Glomerular endothelial cell (primary cell): ENCODE measurements at places on chromosomes 16 and 17.

GRCh38 chr17:32820440-32820839, 56.5 kb downstream of the MYO1D start:
- no peak for DNase-seq

GRCh38 chr16:51763072-51763661, 612.1 kb upstream of the SALL1 start:
- no peak for DNase-seq

- no peak for DNase-seq
Observed at GRCh38 chr17:77579682-77580081, 378.8 kb upstream of the TNRC6C start.

- no peak for DNase-seq
Observed at GRCh38 chr16:21593530-21594289, 5.7 kb upstream of the METTL9 start.

DNA sequence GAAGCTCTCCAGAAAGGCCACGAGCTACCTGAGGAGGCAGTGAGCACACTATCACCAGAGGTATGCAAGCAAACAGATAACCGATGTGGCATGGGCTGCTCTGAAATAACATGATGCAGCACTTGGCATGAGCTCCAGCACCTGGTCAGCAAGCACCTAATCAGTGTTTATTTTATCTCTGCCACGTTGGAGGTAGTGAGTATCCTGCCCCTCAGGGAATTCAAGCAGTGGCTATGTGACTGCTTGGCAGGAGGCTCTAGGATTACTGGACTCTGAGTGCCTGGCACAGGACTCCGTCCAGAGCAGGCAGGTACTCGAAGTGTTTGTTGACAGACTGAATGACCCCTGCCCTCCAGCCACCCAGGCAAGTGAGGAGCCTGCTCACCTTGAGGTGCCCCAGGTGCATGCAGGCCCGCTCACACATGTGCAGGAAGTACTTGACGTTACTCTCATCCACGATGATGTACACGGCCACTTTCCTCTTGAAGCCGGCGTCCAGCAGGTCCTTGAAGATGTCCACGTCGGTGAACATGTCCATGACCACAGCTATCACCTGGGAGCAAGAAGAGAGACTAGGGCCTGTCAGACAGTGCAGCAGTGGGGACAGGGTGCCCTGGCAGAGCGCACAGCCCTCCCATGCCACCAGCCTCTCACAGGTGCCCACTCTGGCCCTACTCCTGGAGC, 16.6 kb downstream of the FAM83G start:
- DNase-seq = no peak

GRCh38 chr17:51803161-51803560, 355.4 kb downstream of the CA10 start:
- DNase-seq = no peak

- DNase-seq = no peak
Observed at GRCh38 chr16:30473231-30474073, 910 bp downstream of the ITGAL start.

DNA sequence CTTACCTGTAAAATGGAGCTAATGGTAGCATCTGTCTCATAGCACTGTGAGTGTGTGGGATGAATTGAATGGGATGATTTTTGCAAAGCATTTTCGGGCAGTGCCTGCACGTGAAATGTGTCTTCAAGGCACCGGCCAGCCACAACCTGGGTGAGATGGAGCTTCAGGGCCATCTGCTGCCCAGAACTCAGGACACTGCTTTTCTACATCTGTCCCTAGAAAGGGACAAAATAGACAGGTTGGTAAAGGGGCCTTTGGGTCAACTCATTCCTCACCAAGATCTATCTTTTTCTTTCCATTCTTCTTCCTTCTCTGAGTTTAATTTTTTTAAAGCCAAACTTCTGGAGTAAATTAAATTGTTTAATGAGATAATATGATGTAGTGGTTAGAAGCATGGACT, 106.5 kb downstream of the UTP18 start:
- no peak for DNase-seq

DNA sequence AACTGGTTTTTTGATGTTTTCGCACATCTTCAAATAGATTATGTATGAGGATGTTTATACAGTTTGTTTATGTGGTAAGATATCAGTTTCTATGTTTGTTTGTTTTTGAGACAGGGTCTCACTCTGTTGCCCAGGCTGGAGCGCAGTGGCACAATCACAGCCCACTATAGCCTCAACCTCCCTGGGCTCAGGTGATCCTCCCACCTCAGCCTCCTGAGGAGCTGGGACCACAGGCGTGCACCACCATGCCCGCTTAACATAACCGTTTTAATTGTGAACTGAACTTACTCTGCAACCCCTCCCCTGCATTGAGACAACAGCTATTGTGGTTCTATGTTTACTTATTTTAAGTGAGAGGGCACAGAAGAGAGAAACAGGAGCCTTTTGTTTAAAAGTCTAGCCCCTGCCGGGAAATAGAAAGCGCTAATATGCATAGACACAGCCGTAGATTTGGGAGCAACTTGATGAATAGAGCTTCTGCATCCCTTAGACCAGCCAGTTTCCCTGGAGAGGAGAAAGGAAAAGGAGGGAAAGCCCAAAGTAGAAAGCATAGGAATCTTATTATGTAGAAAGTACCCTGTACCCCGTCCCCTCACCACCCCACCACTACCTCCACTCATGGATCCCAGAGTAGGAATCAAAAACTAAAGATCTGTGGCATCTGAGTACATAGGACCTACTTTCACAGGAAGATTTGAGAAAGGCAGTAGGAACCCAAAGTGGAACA, 19.6 kb upstream of the APPBP2 start:
- DNase-seq = no peak

GRCh38 chr17:48542114-48542656, 2.7 kb downstream of the HOXB2 start:
- DNase-seq = no peak

DNA sequence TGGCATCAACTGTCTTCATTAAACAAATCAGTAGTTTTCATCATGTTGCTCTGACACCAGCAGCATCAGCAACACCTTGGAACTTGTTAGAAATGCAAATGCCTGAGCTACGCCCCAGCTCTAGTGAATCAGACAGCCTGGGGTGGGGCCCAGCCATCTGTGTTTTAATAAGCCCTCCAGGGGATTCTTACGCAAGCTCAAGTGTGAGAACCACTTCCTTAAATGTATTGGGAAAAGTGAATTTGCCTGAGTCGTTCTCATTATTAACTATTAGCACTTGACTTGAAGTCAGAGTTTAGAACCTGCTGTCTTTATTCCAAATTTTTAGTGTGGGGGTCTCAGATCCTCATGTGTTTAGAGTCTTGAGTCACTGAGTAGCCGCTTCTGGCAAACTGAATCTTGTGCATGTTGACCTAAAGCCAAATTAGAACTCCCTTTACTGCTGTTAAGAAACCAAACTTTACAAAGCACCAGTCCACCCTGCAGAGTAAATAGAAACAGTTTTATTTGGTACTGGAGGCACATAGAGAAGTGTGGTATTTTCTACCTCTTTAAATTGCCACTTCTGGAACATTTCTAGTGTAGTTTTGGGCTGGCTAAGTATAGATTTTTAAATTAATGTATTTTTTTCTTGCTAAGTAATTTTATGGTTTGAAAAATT, 137.4 kb upstream of the COX10 start:
- DNase-seq = no peak

GRCh38 chr16:84699712-84700445, at the start of gene USP10:
Gene USP10, plus strand, starts transcription at chr16:84700000. Its CDS starts 91 bp downstream, at chr16:84700091.
- DNase-seq = no peak

DNA sequence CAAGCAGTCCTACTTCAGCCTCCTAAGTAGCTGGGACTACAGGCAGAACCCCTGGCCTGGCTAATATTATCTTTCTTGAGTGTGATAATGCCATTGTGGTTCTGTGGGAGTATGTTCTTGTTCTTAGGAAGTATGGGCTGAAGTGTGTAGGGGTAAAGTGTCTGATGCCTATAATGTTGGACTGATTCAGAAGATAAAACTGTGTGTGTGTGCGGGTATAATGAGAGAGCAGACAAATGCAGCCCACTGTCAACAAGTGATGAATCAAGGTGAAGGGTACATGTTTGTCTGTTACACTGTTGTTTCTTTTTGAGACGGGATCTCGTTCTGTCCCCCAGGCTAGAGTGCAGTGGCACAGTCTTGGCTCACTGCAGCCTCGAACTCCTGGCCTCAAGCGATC, 127.5 kb downstream of the CLEC16A start:
- DNase-seq = no peak

DNA sequence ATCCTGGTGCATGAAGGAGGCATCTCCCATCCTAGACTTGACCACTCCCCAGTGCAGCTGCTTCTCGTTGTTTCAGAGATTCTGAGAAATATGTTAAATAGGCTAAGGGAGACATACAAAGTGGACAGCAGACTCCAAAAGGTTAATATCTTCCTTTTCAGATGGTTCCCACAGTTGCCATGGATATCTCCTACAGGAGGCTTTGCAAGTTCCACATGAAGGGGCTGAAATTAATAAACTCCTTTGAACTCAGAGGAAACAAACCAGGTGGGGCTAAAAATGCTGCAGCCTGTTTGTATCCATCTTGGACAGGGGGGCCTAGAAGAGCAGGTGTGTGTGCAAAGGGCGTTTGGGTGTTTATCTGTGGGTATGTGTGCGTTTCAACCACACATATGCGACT, 257.4 kb upstream of the XYLT1 start:
- DNase-seq = no peak

DNA sequence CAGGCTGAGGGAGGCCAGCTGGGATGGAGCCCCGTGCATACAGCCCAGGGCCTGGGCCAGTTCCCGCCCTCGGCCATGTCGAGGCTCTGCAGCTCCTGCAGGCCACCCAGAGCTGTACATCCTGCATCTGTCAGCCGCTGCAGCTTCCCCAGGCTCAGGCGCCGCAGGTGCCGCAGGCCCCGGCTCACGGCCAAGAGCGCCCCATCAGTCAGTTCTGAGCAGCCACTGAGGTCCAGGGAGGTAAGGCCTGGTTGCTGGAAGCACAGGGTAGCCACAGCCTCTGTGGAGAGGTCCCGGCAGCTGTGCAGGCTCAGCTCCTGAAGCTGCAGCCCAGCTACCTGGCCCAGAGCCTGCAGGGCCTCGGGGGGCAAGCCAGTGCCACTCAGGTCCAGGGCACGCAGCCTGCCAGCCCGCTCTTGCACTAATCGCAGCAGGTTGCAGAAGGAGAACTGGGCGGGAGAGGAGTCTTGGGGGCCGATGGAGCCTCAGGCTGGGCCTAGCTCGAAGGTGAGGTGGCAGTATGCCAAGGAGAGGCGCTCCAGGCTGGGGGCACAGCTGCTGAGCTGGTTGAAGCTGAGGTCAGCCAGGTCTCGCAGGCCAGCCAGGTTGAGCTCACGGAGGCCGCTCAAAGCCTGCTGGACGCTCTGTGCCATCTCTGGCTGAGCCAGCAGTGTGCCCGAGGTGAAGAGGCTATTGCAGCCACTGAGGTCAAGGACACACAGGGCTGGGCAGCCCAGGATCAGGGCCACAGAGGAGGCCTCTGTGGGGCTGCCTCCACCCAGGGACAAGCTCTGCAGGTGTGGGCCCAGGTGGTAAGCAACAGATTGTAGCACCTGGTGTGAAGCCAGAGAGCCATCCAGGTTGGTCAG, 11.4 kb downstream of the ELMO3 start:
- no peak for DNase-seq

DNA sequence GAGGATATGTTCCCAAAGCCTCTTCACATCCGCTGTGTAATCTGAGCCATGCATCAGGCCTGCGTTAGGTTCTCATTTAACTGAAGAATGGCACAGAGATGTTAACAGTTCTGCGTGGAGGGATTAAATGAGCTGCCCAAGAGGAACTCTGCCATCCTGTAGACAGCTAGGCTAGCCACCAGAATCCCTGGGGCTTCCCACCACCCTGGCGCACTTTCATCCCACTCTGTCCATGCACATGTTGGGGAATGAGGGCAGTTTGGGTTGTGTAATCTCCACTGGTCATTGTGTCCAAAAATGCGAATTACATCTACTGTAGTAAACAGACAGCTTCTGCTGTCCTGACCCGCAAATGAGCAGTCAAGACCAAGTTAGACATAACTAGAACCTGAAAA, 1.0 kb upstream of the GLG1 start:
- no peak for DNase-seq

GRCh38 chr16:82091241-82091640, 56.2 kb downstream of the HSD17B2 start:
- DNase-seq = no peak

DNA sequence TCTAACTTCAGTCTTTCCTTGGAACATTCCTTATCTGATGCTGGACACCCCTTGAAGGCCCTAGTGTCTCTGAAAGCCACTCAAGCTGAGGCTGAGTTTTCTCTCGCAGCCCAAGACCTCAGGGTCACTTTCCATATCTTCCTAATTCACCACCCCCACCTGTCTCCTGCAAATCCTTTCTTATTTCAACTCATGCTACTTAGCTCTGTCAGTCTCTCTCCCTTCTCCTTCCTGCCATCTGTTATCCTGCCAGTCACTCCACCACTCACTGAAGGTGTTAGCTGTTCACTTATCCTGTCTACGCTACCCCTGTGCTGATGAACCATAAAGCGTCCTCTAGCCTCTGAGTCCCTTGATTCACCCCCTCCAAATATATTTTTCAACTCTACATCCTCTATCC, 143.9 kb upstream of the SHISA6 start:
- no peak for DNase-seq

GRCh38 chr17:82989881-82990280, 89.5 kb upstream of the METRNL start:
- no peak for DNase-seq

- no peak for DNase-seq
Observed at GRCh38 chr16:53991754-53992378, 287.9 kb downstream of the FTO start.

DNA sequence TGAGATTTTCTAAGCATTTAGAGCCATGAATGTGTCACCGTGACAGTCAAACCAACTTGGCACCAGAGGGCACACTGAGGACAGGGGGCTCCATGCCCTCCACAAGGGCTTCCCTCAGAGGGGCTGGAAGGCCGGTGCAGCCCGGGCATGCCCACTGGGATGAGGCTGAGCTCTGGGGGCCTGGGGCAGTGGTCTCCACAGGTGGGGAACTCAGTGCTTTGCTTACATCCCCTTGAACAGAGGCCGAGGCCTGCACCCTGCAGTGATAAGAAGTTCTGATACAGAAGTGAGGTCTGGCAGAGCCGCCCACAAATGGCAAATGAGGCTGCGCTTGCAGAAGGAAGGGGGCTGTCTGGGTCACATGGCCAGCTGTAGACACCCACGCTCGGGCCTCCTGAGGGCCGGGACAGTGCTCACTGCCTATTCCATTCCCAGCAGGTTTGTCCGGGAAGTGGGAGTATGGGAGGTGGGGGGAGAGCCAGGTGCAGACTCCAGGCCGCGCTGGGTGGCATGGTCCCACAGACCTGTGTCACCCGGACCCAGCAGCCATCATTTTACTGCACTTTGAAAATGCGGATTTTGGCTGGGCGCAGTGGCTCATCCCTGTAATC, 116.8 kb upstream of the CREBBP start:
- no peak for DNase-seq
